AG08395 (cell line): ENCODE measurements at places on chromosomes 11 and 22.

GRCh38 chr11:69705901-69706787, 2.3 kb upstream of the FGF19 start:
- no peak for DNase-seq

GRCh38 chr11:122044086-122044485, 71.9 kb downstream of the BLID start:
- no peak for DNase-seq

DNA sequence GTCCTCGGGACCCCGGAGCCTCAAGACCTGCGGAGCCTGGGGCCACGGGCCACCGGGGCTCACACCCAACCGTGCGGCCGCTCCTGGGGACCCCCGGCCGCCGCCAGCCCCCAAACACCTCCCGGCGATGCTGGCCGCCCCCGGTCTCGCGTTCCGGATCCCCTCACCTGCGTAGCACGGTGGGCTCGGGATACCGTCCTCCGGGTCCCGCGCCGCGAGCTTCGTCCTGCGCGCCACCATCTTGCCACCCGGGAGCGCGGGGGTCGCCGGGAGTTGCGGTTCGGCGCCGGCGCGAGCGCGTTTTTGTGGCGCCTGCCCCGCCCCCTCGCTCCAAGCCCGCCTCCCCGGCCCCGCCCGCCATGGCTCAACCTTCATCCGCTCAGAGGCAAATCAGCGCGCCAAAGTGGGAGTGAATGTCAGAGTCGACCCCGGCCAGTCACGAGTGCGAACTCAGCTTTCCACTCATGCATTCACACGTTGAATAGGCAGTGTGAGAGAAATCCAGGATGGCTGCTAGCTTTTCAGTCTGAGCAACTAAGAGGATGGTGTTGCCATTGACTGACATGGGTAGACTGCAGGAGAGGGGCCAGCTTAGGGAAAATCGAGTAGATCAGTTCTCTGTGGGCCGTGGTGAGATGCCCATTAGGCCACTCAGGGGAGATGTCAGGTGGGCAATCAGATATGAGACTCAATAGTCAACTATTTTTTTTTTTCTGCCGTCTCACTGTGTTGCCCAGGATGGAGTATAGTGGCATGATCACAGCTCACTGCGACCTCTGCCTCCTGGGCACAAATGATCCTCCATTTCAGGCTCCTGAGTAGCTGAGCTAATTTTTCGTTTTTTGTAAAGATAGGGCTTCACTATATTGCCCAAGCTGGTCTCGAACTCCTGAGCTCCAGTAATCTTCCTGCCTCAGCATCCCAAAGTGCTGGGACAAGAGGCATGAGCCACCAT, 28.3 kb downstream of the SERHL2 start:
- peak; percentile 87 for DNase-seq

DNA sequence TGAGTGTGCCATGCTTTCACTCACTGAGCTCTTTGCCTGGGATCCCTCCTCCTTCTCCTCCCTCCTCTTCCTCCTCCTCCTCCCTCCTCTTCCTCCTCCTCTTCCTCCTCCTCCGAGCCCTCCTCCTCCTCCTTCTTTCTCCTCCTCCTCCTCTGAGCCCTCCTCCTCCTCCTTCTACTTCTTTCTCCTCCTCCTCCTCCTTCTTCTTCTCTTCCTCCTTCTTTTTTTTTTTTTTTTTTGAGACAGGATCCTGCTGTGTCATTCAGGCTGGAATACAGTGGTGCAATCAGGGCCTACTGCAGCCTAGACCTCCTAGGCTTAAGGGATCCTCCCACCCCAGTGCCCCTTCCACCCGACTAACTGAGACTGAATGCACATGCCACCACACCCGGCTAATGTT, 62.3 kb downstream of the DEUP1 start:
- no peak for DNase-seq

DNA sequence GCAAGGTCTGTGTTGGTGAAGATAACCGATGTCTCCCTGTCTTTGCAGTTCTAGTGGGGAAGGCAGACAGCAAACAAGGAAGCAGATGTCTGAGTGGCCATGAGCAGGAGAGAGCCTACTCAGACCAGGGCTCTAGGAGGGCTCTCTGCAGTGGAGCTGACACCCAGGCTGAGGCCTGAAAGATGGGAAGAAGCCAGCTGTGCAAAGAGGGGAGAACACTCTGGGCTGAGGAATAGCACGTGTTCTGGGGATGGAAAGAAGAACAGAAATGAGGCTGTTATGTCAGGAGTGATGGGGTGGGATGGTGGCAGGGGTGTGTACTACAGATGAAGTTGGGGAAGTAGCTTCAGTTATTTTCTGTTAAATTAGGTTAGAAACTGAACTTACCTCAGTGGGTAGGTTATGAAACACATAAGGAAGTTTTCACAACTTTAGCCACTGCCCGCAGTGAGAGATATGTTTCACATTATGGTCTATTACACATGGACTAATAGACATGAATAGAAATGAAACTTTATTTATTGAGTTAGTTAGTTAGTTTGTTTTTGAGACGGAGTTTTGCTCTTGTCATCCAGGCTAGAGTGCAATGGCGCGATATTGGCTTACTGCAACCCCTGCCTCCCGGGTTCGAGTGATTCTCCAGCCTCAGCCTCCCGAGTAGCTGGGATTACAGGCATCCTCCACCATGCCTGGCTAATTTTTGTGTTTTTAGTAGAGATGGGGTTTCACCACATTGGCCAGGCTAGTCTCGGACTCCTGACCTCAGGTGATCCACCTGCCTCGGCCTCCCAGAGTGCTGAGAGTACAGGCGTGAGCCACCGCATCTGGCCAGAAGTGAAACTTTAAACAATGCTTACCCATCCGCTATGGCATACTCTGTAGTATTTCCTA, 7.8 kb downstream of the DCPS start:
- no peak for DNase-seq

DNA sequence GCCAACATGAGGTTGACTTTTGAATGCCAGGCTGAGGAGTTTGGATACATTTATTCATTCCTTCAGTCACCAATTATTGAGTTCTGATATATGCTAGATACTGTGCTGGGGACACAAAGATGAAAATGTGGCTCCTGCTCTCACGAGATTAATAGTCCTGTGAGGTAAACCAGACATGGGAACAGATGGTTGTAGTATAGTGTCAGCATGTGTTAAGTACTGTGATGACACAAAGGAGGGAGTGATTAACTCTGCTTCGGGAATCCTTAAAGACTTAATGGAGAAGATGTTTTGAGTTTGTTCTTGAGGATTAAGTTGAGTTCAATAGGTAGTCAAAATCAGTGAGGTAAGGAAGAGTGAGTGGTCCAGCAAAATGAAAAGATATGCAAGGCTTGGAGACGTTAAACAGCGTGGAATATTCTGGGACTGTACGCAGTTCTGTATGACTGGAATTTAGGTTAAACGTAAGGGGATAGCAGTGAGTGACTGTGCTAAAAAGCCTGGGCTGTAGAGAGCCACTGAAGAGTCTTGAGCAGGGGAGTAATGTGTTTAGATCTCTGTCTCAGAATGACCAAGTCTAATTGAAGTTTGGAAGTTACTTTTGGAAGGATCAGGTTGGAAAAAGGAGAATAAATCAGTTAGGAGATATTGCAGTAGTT, 11.8 kb downstream of the RNF121 start:
- no peak for DNase-seq

GRCh38 chr11:66637557-66638176, 836 bp upstream of the RBM4 start:
- no peak for DNase-seq

DNA sequence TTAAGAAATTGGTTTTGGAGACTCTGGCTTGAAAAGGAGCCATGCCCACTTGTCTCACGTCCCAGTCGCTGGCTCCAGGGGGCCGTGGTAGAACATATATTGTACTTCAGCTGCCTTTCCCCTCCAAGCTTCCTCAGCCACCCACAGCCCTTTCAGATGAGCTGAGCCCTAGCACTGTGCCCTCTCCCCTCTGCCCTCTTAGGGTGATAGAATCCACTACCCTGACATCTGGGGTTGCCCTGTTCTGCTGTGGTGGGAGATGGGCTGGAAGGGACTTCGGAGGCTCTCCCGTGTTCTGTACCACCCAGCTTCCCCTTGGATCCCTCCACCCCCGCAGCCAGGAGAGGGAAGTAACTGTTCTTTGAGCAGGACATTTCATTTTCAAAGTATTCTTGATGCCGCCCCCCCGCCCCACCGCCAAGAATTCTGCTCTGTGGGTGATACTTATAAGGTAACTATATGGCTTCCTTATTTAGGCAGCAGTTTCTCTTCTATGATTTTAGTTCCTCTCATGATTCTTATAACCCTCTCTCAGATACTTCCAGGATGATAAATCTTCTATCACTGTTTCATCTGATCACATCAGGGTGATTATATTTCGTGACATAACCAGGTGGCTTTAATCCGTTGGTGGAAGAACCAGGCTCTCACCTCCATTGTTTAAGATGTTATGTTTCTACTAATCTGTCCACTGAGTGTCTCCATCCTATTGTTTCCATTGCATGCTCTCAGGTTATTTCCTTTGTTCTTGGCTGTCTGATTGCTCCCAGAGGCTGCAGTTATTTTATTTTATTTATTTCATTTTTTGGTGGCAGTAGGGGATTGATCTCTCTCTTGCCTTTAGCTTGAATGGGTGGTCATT, 24.1 kb downstream of the ZBTB16 start:
- DNase-seq, result no peak

- DNase-seq, result no peak
These were observed 2.7 kb downstream of the TNRC6B start for GRCh38 chr22:40180403-40180802.

GRCh38 chr11:72091292-72091691, 10.6 kb downstream of the LRRC51 start:
- DNase-seq, result peak; percentile 86

- DNase-seq, result peak; percentile 44
These were observed 51.4 kb downstream of the ME3 start for GRCh38 chr11:86620891-86621521.

DNA sequence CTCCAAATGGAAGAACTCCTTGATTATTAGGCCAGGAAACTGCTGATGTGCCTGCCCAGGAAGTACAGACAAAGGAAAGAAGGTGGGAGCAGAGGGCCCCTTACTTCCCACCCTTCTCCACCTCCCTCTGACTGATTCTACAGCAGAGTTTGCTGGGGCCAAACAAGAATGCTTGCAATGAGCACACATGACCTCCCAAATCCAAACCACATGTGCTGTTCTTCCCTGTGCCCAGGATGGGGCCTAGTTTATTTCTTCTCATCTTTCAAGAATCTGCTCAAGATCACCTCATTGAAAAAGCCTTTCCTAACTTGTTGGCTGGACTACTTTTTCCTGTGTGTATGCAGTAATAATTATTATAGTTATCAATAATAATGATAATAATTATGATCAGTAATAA, 286.1 kb downstream of the RAB38 start:
- no peak for DNase-seq

GRCh38 chr11:69319255-69320106, 25.5 kb downstream of the MYEOV start:
- no peak for DNase-seq

- no peak for DNase-seq
These were observed 21.6 kb downstream of the P2RY2 start for GRCh38 chr11:73239571-73240189.

DNA sequence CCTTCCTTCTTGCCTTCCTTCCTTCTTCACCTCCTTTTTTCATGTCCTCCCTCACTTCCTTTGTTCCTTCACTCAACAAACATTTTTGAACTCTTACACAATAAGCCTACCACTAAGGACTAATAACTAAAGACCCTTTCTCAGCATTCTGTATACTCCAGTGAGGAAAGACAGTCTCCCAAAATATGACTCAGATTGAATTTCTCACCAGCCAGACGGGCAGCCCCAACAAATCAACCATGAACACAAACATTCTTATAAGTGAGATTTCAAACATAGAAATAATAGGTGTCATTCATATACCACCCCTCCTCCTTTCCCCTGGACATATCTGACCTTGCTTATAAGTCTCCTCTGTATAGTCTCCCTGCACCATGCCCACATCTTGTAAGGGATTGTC, 1079.7 kb downstream of the OPCML start:
- DNase-seq, result no peak

GRCh38 chr22:44271732-44272400, 40.9 kb downstream of the SHISAL1 start:
- DNase-seq, result no peak

- DNase-seq, result no peak
These were observed 21.5 kb upstream of the RFPL3 start for GRCh38 chr22:32336121-32336603.

GRCh38 chr11:36015799-36016198, 71.9 kb downstream of the LDLRAD3 start:
- no peak for DNase-seq
